ENCODE measurements at places on chromosomes 3 and 15.

DNA sequence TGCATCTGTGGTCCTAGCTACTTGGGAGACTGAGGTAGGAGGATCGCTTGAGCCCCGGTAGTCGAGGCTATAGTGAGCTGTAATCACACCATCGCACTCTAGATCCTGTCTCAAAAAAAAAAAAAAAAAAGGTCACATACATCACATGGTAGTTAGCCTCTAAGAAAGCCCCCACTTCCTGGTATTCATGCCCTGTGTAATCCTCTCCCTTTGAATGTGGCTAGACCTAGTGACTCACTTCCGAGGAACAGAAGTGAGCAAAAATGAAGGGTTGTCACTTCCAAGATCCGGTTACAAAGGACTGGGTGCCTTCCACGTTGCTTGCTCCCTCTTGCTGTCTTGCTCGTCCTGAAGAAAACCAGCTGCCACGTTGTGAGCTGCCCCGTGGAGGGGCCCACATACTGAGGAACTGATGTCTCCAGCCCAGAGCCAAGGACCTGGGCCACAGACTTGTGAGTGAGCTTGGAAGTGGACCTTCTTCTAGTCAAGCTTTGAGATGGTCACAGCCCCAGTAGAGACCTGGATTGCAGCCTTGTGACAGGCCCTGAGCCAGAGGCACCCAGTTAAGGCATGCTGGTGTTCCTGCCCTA is 12.6 kb upstream of the LCTL start:
- DNase-seq = no peak

DNA sequence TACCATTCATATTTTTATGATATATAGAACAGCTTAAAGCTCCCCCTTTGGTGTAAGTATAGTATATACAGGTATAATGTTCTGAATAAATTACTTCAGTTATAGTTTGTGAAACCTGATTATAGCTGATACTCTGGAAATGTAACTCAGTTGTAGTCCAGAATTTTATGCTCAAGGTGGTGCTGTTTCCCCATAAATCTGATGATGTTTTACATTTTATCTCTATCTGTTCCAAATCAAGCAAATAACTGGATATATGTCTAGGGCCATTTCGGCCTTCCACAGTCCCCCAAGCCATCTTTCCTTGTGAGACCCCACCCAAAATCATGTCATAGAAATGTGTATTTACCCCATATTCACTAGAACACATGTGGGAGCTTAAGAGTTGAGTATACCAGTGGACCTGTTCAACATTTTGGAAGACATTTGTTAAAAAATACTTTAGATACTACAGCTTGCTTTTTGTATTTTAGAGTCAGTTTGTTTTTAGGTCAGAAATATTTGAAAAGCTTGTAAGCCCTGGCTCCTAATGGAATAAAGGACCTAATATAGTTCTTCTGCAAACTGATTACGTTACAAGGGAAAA is 107.1 kb downstream of the ATG7 start:
- DNase-seq = no peak

DNA sequence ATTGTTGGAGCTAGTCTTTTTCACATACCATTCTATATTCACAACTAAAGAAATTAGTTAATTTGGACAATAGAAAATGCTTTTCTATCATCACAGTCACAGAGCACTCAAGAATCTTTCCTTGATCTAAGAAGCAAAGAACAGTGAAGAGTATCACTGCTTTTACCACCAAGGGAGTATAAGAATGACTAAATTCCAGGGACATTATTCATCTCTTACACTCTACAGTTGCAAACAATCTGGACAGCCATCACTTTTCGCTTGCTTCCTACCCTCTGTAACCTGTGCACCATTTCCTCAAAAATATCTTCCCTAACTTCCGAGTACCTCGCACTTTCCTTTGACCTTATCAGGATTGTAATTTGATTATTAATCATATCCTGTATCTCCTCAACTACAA is 359.5 kb upstream of the TMCO5A start:
- no peak for DNase-seq

DNA sequence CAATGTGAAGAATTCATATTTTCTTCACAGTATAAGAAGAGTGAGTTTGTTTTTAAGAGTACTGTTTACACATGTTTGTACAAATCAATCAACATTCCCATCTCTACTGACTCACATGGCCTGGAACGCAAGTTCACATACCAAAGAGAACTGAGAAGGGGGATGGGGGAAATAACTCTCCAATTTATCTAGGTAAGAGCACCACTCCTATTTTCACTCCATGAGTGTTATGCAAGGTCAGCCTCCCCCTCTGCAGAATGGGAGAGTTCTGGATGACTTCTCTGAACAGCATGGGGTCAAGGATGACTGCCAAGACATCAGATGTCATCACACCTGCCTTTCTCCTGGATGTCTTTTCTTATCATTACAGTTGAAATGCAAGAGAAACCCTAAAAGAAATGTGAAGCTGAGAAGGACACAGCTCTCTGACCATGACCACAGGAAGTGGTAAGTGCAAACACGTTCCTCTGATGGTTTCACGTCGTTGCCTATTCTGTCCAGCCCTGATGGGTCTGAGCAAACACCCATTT is 95.2 kb downstream of the SEMA6D start:
- no peak for DNase-seq

DNA sequence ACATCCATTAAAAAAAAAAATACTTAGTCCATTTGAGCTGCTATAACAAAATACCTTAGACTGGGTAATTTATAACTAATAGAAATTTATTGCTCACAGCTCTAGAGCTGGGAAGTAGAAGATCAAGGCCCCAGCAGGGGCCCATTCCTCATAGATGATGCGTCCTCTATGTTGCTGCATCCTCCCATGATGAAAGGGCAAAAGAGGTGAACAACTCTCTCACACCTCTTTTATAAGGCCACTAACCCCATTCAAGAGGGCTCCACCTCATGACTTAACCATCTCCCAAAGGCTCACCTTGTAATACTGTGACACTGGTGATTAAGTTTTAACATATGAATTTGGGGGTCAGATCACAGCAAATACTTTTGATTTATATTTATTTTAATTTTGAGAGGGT is 3.0 kb upstream of the TLNRD1 start:
- DNase-seq = no peak

- DNase-seq = no peak
These were observed 57.0 kb downstream of the IQSEC1 start for GRCh38 chr3:13016083-13016720.

GRCh38 chr3:14426305-14426620 is 23.9 kb downstream of the SLC6A6 start:
- DNase-seq = no peak

GRCh38 chr3:161691677-161692076 is 195.1 kb downstream of the OTOL1 start:
- no peak for DNase-seq

DNA sequence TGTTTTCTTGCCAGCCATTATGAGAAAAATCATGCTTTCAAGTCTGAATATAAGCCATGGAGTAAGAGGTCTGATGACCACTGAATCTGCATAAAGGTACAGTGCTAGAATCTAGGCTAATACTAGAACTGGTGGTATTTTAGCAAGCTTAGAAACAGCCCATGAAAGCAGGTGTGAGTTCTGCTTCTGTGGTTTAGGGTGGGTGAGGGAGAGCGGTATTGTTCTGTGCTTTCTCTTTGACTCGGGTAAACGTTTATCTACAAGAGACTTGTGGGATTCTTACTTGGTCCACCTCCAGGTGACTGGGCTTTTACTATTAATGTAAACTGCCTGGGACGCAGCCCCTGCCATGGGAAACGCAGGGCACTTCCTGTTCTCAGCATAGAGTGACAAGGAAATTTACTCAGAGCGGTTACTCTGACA is 55.2 kb downstream of the PGPEP1L start:
- no peak for DNase-seq

DNA sequence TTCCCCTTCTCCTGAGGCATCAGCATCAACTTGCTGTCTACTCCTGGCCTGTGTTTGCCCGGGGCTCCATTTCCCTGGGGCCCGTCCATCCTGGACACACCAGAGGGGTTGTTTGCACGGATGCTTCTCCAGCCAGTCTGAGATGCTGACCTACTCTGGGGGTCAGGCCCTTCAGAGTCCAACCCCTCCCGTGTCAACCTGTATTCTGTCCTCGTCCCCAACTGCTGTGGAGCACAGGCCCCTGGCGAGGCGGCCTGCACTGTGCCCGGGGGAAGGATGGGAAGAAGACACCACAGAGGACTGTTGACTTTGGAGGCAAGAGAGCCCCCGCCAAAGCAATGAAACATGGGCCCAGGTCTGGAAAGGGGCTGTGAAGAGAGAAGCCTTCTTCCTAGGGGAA is 25.8 kb downstream of the ALS2CL start:
- peak; percentile 6 for DNase-seq

GRCh38 chr3:108222853-108223565 is 785 bp upstream of the IFT57 start:
- DNase-seq = no peak

DNA sequence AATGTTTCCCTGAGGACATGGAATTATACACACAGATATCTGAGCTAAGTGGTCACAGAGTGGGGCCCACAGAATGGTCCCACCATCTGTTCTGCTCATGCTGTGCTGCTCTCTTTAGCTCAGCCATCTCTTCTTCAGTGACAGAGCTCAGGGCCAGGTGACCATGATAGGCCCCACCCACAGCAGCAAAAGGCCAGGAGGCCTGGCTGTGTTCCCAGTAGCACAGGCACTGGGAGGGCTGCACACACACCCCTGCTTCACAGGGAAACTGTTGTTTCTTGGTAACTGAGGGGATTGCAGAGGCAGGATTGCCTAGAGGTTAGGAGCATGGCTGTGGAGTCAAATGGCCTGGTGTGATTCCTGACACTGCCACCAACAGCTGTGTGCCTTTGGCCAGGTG is 4.8 kb upstream of the FBXW12 start:
- no peak for DNase-seq

DNA sequence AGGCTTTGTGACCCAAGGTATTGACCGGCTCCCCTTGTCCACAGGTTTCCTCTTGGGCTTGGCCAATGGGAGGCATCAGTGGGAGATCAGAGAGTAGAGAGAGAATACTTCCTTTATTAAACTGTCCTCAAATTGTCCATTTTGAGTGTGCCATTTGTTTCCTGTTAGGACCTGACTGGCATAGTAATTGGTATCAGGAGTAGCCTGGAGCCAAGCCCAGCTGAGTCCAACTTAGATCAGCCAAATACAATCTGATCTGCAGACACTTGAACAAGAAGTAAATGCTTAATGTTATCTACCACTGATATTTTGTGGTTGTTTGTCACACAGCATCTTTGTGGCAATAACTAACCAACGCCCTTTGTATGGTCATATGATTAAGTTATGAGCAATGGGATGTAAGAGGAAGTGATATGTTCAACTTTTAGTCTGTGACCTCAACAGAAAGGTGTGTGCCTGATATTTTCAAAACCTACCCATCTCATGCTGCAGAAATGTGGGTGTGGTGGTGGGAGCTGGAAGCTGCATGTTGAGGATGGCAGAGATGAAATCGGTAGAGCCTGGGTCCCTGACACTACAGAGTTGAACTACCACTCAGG is 13.3 kb downstream of the MYD88 start:
- DNase-seq = no peak

DNA sequence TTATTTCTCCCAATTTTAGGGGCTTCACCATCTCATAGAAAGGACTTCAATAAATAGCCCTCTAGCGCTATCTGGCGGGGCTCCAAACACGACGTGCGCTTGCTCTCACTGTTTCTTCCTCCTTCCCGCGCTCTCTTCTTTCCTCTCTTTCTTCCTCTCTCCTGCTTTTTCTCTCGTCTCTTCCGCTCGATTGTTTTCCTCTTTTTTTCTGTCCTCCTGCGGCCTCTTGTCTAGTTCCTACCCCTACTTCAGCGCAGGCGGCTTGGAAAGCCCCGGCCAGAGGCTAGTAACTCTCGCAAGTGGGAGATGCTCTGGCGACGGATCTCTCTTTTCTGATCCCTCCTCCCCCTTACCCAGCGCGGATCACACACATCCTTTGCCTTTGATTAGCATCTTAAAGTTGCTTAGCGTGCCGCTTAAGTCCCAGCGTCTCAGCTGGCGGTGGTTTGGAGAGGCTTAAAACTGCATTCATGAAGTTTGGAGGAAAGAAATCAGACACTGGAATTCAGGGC is 6.2 kb upstream of the MEIS2 start:
- peak; percentile 72 for DNase-seq

- peak; percentile 53 for DNase-seq
These were observed 120.7 kb downstream of the ANP32A start for GRCh38 chr15:68699881-68700454.

DNA sequence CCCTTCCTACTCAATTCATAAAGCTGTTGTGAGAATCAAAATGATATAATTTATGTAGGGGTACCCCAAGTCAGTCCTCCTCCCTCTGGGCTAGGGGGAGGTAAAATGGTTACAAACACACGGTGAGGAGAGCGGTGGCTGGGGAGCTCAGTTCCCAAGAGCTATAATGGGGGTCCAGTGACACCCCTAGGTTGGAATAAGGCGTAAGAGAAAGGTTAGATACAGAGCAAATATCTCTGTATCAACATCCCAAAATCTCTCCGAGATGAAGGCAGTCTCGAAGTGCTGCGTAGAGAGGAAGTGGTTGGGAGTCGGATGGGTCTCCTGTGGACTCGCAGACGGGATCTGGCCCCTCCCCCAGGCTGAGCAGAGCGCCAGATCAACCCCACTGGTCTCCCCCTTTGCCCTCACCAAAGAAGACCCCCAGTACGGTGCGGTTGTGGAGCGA is 1.8 kb downstream of the DUOX2 start:
- DNase-seq = no peak

DNA sequence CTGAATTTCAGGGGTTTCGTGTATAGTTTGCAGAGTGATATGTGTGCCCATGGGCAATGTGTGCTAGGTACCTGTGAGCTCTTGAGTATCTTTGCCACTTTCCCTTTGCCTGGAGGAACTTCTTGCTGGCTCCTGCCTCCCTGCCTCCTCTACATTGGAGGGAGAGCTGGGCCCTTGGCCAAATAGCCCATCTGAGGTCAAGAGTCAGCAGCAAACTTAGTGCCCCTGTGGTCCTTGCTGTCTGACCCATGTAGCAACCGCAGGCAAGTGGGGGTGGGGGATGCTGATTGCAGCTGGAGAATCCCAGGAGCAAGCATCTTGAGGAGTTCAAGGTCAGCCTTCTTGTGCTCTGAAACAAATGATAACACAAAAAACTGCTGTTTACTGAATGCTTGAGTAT is 5.4 kb upstream of the TBC1D21 start:
- DNase-seq = peak; percentile 71

GRCh38 chr15:62280625-62281024 is 115.5 kb upstream of the C2CD4B start:
- no peak for DNase-seq

- DNase-seq = no peak
These were observed 23.8 kb downstream of the TMEM45A start for GRCh38 chr3:100516232-100516631.

- DNase-seq = no peak
These were observed 42.2 kb upstream of the RASGRF1 start for GRCh38 chr15:79132770-79133169.

DNA sequence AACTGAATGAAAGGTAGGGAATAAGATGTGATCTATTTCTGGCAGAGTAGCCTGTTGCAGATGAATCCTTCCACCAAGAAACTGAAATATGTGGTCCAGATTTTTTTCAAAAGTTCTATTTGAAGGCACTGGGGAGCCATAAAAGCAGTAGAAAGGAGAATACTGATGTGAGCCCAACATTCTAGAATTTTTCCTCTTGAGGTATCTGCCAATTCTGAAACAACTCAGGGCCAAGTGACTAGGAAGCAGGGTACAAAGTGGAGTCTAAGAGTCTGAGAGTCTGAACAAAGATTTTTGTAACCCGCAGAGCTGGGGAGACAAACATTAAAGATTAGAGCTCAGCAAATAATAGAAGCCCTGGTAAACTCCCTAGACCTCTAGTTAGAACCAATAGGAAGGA is 58.3 kb upstream of the SLCO3A1 start:
- no peak for DNase-seq

Data from ovary (tissue), 10 donors.